ENCODE measurements at places on chromosomes 6 and 20. TPM values are rescaled to one million over a fixed set of nuclear protein-coding genes. Genes with fewer than 3 reads are reported as not detected.

Gene CLVS2
- polyA plus RNA-seq, result 0.10 TPM

Gene PRPH2
- polyA plus RNA-seq, result 1.1 TPM

DNA sequence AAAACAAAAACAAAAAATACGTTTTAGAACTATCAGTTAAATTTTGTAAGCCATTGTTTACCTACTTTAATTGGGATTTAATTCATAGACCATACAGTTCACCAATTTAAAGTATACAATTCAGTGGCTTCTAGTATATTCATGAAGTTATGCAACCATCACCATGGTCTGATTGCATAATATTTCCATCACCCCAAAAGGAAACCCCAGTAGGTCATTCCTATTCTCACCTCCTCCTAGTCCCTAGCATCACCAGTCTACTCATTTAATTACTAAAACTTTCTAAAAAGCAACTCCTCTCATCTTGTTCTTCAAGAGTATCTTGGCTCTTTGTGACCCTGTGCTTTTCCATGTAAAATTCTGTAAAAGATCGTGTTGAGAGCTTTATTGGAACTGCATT lies 60.2 kb downstream of the ASXL1 start:
- DNase-seq, result no peak

GRCh38 chr6:133644892-133645619 lies 243.9 kb upstream of the TCF21 start:
- peak; percentile 73 for DNase-seq

- DNase-seq, result no peak
Observed at GRCh38 chr20:32582659-32583580, 2.2 kb downstream of the NOL4L start.

- no peak for DNase-seq
Observed at GRCh38 chr6:134217798-134218140, 100.1 kb downstream of the SGK1 start.

- DNase-seq, result no peak
Observed at GRCh38 chr6:151482290-151482689, 11.5 kb upstream of the CCDC170 start.
